Left ventricle myocardium superior (tissue), 1 donor: ENCODE measurements at places on chromosomes 5 and 9. TPM values are rescaled to one million over a fixed set of nuclear protein-coding genes. Genes with fewer than 3 reads are reported as not detected.

DNA sequence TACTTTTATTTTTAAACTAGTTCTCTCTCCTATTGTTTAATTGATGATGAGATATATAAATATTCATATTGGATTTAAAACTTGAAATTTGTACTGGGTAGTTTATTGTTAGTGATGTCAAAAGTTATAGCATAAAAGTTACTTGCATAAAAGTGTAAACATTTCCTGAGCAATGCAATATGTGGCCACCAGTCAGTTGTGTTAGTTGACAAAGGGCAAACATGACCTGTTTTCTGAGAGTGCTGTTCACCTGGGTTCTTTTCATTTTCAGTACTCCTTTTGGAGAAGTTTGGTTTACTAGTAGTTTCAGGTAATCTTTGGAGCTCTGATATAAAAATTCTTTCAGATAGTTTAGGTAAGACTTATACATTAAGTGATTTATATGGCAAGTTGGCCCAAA lies 69.4 kb downstream of the COMMD10 start:
- DNase-seq = no peak

DNA sequence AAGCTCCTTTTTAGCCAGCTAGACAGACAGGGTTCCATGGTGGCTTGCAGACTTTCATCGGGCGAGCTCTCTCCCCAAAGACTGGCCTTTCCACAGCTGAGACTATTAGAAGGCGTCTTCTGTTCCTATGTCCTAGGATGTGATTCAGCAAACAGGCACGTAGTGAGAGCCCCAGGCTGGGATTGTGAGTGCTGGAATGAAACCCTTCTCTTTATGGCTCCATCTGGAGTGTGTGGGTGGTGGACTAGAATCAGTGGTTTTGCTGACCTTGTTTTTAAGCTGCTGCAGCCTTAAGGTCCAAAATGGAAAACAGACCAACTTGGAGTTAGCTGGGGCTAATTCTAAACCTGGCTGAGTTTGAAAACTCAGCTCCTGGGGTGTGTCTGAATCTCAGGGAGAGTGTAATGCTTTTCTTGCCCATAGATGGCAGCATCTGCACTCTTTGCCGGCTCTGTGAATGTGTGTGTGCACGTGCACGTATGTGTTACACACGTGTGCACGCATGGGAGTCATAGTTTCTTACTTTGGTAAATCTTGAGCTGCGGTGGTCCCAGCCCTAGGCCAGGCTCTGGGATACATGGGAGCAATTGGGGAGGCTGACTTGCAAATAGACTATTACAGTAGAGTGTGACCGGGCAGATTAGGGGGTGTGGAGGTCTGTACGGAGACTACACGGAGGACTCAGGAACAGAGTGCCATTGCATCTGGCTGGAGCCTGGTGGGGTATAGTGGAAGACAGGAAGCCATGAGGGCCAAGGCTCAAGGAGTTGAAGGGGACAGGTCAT lies 10.7 kb downstream of the GSN start:
- peak; percentile 68 for DNase-seq

DNA sequence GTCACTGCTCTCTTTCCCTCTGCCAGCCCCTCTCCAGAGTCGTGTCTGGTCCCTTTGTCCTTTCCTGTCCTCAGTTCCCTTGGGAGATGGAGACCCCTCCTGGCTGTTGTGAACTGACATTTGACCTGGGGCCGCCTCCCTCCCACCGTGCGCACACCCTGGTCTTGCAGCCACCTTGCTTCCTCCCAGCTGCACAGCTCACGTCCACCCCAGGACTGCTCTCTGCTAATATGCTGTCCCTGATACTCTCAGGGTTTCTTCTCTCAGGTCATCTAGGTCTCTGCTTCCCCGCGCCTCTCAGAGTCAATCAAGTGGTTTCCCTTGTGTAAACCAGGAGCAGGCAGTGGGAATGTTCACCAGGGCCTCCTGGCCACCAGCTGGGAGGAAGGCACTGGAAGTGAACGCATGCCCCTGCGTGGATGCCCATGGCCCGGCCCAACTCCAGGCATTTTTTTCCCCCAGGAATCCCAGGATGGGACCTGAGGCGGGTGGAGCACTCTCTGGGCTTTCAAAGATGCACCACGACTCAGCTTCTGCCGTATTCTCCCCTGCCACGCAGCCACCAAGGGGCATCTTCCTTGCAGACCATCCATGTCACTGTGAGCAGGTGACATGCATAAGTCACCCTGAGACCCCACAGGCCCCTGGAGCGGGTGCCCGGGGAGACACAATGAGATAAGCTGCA lies 142.4 kb downstream of the OLFM1 start:
- peak; percentile 8 for DNase-seq

DNA sequence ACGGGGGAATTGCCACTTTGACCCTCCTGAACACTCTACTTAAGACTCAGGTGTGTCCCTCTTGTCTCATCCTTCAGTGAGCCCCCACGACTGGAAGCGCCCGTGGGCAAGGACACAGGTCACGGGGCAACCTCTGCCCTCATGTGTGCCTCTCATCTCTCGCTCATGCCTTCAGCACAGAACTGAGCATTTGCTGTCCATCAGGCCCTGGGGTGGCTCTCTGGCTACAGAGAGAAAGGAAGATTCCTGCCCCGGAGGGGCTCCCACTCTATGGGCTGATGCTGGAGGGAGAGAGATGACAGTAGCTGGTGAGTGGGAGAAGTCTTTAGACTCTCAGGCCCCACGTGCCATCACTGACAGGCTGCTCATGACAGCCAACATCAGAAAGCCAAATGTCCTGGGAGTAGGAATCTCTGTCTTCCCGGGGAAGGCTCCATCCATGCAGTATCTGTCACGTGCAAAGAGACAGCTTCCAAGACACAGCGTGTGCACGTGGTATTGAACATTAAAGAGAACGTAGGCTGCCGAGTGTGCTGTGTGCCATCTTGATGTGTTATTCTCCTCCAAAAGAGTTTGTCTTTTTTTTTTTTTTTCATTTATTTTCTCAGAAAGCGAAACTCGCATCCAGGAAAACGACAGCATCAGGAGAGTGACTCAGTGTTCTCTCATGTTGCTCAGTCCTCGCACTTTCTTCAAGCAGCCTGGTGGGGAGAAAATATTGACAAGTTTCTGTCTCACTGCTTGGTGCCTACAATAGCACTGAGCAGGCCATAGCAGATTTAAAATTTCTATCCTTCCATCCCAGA lies 190.5 kb downstream of the GAS1 start:
- DNase-seq = no peak

DNA sequence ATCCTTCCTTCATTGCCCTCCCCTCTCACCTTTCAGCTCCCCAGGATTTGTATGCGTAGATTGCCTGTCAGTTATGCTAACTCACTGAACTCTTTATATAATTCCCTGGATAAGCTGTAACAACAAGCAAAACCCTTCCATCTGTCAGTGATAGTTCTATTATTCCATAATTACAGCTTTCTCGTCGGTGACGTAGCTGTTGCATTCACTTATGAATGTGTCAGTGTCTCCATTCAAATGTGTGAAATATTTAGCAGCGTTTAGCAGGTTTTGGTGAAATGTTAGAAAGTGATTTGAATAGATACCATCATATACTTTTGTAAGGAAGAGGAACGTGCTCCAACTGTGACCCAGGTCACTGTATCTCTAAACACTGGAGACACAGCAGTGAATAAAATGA lies 45.2 kb downstream of the PIP5K1B start:
- DNase-seq = no peak

DNA sequence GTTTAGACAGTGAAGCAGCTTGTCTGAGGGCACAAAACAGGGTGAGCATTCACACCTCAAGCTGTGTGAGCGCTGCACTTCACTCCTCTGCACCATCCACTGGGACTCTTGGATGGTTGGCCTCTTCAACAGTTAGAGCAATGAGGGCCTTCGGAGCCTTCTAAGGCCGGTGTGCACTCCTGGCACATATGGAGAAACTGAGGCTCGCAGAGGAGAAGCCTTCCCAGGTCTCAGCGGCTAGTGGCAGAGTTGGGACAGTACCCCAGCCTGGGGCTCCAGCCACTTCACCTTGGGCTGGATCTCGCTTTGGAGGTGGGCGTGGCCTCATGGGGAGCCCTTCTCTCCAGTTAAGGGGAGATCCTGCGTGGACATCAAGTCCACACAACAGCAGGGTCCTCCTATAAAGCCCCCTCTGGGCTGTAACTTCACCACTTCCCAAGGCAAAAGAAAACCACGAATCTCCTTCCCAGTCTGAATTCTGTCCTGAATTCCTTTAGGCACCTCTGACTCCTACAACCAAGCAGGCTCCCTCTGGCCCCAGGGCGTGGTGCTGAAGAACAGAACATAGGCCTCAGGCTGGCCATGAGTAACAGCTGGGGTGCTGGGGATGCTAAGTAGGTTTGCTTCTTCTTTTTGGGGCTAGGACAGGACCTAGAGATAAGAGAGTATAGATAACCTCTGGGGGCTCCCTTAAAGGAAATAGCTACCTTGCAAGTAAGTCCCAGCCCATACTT lies 30.5 kb upstream of the CSF1R start:
- no peak for DNase-seq

GRCh38 chr5:162068412-162068811 lies 839 bp downstream of the GABRG2 start:
- DNase-seq = no peak

The HAVCR1 gene
- 0.17 TPM for total RNA-seq

The GPR150 gene
- total RNA-seq = not detected

DNA sequence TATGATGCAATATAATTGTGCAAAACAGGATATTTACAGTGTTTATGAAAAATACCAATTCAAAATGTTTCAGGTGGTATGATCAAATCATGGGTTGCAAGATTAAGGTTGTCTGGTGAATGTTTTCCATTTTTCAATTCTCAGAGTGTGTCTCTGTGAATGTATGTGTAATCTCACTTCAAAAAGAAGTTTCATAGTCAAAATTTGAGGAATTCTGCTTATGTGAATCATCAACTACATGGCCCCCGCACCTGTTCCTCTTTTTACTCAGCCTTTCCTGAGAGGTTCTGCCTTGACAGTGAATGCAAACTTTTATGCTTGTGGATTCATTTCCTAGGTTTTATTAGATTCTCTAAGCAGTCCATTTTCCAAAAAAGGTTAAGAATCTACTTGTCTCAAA lies 32.1 kb downstream of the KCTD16 start:
- no peak for DNase-seq

- peak; percentile 83 for DNase-seq
These were observed 17.7 kb downstream of the RALGDS start for GRCh38 chr9:133103183-133103986.

The RETREG1 gene
- 202 TPM for total RNA-seq

The FOXD4 gene
- 0.12 TPM for total RNA-seq

- no peak for DNase-seq
These were observed 97.1 kb upstream of the ASTN2 start for GRCh38 chr9:117511852-117512481.

DNA sequence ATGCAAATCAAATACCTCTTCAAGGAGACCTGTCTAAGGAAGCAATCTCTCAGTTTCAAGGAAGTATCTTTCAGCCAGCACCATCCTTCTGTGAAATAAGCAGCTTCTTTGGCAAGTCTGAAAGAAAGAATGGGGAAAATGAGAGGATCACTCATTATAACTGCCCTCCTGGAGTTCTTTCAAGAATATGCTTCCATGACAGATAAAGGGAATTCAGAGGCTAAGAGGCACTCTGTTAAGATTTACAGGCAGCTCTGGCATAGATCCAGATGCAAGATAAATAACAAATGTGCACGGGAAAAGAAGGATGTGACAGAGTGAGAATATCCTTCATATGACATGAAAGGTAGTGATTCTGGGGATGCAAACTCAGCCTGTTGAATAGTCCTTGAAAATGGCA lies 348.2 kb upstream of the CCNG1 start:
- no peak for DNase-seq

- no peak for DNase-seq
These were observed 13.0 kb upstream of the CYFIP2 start for GRCh38 chr5:157252711-157253465.

The CMYA5 gene
- total RNA-seq = 960 TPM

The PRLR gene
- total RNA-seq = 0.40 TPM

DNA sequence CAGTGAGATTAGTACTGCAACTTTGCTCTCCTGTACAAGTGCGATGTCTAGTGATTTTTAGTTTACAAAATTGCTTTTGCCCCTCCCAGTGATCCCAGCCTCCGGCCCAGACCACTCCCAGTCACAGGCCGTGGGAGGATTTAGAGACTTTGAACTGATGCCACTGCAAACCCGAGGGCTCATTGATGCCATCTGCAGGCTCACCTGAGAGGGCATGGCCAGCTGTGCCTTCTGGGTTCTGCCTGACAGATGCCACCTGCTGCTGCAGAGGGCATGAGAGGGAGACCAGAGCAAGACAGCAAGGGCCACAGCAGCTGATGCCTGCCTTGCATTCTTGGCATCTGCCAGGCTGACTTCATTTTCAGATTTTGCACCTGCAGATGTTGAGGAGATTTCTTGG lies 593.8 kb downstream of the CDK5RAP2 start:
- no peak for DNase-seq

The LRRC70 gene
- total RNA-seq = 1.4 TPM

The PCDHGB6 gene
- total RNA-seq = 4.7 TPM

The C5orf52 gene
- total RNA-seq = not detected

The TICAM2 gene
- total RNA-seq = 3.0 TPM

The PCAT7 gene
- total RNA-seq = not detected

- no peak for DNase-seq
These were observed 581.2 kb downstream of the CDH18 start for GRCh38 chr5:19406576-19407365.

- DNase-seq = no peak
These were observed 143.8 kb downstream of the SMARCA2 start for GRCh38 chr9:2158766-2159430.

DNA sequence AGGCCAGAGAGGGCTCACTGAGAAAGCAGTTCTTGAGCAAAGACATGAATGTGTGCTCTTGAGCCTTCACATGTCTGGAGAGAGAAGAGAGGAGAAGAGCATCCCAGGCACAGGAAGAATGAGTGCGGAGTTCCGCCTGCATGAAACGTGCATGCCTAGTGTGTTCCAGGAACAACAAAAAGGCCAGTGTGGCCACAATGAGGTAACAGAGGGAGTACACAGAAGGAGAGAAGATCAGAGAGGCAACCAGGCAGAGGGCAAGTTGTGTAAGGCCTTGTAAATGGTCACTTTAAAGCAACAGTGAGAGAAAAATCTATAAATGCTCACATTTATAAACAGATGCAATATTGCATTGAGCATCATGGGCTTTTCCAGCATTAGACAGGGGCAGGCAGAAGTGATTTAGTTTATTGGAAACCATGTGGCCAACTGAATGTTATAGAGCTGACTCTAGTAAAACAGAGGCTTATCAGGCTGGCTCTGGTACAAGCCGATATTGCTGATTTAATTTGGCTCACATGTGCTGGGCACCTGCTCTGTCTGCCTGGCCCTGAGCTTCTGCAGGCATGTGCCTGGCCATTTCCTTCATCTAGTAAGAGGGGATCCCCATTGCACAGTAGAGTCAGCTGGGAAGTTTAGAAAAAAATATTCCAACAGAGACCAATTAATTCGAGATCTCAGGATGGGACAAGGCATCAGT lies 185.3 kb downstream of the SAXO1 start:
- DNase-seq = no peak

The OR1N1 gene
- total RNA-seq = not detected

The TAF1L gene
- not detected for total RNA-seq

DNA sequence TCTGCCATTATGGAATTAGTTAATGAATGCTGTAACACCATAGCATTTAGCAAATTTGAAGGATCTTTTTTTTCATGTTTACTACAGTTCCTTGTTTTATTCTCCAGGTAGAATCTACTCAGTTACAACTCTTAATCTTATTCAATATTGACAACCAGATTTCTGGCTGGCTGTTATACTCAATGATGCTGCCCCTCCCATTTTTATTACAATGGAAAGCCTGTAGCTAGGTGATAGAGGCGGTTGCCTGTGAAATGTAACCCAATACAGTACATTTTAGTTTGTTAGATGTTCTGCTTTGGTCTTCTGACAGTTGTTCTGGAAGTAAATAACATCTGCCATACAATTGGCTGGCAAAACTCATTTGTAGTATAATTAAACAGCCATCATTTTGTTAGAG lies 294.2 kb downstream of the DMRTA1 start:
- DNase-seq = no peak
